Chondrocyte (in vitro differentiated cells): ENCODE measurements at places on chromosomes 7 and 10. TPM values are rescaled to one million over a fixed set of nuclear protein-coding genes. Genes with fewer than 3 reads are reported as not detected.

- no peak for DNase-seq
Observed at GRCh38 chr7:31494421-31494820, 19.5 kb upstream of the ITPRID1 start.

Gene CTAGE4
- 0.47 TPM in 1 of 3 replicates, not detected in the others for total RNA-seq

DNA sequence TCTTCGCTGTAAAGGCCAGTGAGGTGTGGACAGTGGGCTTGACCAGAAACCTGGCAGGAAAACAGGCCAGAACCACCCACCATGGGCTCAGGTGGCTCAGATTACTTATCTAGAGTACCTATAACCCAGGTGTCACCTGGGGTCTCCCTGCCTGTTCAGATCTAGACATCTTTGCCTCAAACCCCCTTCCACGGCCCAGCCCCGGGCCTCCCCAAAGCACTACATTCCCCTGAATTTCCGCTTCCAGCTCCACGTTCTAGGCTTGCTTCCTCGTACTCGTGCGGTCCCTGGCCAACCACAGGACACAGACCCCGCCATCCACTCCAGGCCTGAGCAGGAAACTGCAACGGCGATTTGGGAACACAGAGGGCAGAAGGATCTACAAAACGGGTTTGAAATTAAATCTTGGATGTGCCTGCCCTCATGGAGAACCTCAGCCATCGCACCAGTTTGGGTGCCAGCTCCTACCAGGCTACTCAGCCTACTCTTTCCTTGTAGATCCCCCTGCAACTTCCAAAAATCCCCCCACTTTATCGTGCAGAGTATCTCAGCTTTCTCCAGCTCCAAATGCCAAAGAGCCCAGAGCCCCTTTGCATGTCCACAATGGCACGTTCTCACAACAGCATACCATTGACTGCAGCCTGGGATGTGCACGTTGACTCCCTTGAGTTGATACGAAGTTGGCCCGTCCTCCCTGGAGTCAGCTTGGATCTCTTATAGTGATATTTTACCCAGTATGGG, 62.7 kb upstream of the CACUL1 start:
- DNase-seq = no peak

GRCh38 chr10:86862786-86863483, 94.5 kb downstream of the MMRN2 start:
- no peak for DNase-seq

DNA sequence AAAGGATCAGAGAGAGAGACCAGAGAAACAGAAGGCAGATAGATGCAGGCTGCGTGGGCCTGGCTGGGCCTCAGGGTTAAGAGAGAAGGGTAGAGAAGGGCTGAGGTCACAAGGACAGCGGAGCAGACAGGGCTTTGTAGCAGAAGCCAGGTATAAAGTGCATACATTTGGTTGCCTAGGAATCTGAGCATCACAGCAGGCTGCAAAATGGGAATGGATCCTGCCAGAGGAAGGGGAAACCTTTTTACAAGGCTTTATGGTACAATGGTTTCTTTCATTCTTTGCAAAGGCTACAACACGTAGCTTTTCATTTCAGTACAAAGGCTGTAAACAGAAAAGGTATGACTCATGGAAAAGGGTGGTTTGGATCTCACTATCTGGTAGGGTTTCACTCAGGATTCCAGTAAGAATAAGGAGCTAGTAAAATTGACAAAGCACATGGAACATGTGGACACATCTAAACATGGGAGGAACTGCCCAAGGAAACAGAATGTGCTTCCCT, 275.1 kb downstream of the DOCK4 start:
- DNase-seq = no peak

- DNase-seq = no peak
Observed at GRCh38 chr7:77940647-77941046, 142.1 kb downstream of the PHTF2 start.

- DNase-seq = no peak
Observed at GRCh38 chr7:108211382-108212201, 81.4 kb upstream of the LAMB4 start.

DNA sequence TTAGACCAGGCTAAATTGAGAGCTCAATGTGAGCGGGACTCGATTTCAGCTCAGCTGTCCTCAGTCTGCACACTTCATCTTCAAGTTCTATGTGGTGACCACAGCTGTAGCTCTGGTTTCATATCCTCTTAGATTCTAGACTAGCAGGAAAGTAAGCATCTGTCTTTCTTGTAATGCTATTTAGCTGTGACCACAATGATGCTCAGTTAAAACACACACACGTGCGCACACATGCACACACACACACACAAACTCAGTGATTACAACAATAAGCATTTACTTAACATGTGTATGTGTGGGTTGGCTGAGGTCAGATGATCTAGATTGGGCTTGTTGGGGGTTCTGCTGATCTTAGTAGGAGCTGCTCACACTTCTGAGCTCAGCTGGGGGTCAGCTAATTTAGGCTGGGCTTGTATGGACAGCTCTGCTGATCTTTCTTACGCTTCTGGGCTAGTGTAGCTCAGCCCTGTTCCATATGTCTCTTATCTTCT, 82.5 kb downstream of the ZNF365 start:
- no peak for DNase-seq

- no peak for DNase-seq
Observed at GRCh38 chr7:17608114-17608833, 309.8 kb downstream of the AHR start.

DNA sequence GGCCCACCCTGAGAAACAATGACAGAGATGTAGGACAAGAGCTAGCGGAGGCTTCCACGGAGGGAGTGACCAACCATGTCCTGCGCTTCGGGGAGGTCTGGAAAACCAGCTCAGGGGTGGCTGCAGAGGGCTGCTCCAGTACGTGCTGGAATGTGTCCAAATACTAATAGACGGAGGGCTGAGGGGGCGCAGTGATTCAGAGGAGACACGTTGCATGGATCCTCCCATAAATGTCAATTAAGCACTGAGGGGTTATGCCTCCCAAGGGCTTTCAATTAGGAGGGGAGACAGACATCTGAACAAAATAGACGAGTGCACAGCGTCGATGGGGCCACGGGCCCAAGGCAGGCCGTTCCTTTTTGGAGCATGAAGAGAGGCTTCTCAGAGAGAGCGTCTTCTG, 51.0 kb upstream of the NPS start:
- DNase-seq = no peak
